ENCODE measurements at places on chromosomes 11 and 22. TPM values are rescaled to one million over a fixed set of nuclear protein-coding genes. Genes with fewer than 3 reads are reported as not detected.
A peak's percentile ranks its signal among the peaks of the same experiment; 100 is the strongest.

Gene ANO5
- not detected for polyA plus RNA-seq

Gene MPZL2
- polyA plus RNA-seq = not detected

- no peak overlapping the region for H3K27ac ChIP-seq
- no peak for DNase-seq
Measured at GRCh38 chr11:15801616-15802015, 554.7 kb downstream of the SOX6 start.

- DNase-seq = no peak
- peaks cover 15% of the 10 kb centered on the region for H3K36me3 ChIP-seq
- no peak overlapping the region for H3K27ac ChIP-seq
- no peaks in the 10 kb centered on the region for H3K27me3 ChIP-seq
- H3K4me1 ChIP-seq = peaks cover 39% of the 10 kb centered on the region
Measured at GRCh38 chr22:23266780-23267179, 86.5 kb downstream of the BCR start.

Gene AIFM3
- 6.0 TPM for polyA plus RNA-seq

Gene TMEM191B
- 6.1 TPM for polyA plus RNA-seq

DNA sequence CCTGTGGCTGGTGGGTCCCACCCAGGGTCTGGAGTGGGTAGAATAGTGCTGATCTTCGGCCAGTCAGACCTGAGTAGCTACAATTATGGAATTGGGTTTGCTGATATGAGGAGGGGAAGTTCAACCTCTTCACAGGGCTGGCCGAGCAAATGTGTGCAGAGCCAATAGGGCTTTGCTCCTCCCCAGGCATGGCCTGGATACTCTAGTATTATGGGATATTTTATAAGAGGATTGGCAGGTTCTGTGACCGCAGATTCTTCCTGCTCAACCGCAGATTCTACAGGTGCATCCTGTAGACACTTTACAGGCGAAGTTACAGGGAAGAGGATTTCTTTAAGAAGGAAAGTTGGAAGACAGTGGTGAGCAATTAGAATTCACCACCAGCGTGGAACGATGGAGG is 44.3 kb downstream of the TBC1D22A start:
- H3K36me3 ChIP-seq = no peaks in the 10 kb centered on the region
- DNase-seq = no peak
- peak overlapping the region; percentile 51 for H3K27ac ChIP-seq
- H3K4me3 ChIP-seq = no peak overlapping the region
